ENCODE measurements at places on chromosomes 5 and 9. TPM values are rescaled to one million over a fixed set of nuclear protein-coding genes. Genes with fewer than 3 reads are reported as not detected.

- DNase-seq, result no peak
These were observed 20.3 kb upstream of the TERT start for GRCh38 chr5:1315018-1315708.

HAND1 gene
- total RNA-seq, result not detected

GABRB2 gene
- total RNA-seq, result not detected

SLC25A2 gene
- total RNA-seq, result 0.72 TPM

- DNase-seq, result no peak
These were observed 283.9 kb upstream of the TNC start for GRCh38 chr9:115401756-115402327.

TLE4 gene
- 75.3 TPM for total RNA-seq

GRCh38 chr9:127954831-127955293 is 17.2 kb upstream of the DPM2 start:
- DNase-seq, result no peak

OR13C3 gene
- not detected for total RNA-seq

C9 gene
- total RNA-seq, result not detected

ELOVL7 gene
- not detected for total RNA-seq

GRCh38 chr9:97536480-97536879 is 35.0 kb downstream of the TMOD1 start:
- no peak for DNase-seq

GRCh38 chr5:149409268-149409948 is 30.3 kb upstream of the IL17B start:
- no peak for DNase-seq

- peak; percentile 81 for DNase-seq
These were observed 21.5 kb downstream of the C9orf57 start for GRCh38 chr9:72038890-72039410.

GRCh38 chr5:6419340-6419852 is 29.3 kb upstream of the UBE2QL1 start:
- no peak for DNase-seq

- DNase-seq, result no peak
These were observed 37.3 kb downstream of the COL5A1 start for GRCh38 chr9:134678666-134679443.

DNA sequence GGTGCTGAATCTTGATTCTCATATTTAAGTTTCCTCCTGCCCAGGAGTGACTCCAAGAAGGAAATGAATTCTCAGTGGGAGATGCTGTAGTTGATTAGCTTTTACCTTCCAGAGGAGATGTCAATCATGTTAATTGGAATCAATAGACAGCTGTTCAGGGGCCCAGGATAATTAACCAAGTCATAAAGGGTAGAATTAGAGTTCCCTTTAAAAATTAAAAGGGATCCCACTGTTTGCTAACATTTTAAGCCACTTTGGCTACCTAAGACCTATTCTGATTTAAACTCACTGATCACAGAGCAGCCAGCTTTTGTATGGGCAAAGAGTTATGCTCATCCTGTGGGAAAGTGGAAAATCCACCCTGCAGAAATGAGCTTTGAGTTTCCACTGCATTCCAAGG is 249.6 kb downstream of the SLIT3 start:
- DNase-seq, result no peak

TAF11L5 gene
- not detected for total RNA-seq

DNA sequence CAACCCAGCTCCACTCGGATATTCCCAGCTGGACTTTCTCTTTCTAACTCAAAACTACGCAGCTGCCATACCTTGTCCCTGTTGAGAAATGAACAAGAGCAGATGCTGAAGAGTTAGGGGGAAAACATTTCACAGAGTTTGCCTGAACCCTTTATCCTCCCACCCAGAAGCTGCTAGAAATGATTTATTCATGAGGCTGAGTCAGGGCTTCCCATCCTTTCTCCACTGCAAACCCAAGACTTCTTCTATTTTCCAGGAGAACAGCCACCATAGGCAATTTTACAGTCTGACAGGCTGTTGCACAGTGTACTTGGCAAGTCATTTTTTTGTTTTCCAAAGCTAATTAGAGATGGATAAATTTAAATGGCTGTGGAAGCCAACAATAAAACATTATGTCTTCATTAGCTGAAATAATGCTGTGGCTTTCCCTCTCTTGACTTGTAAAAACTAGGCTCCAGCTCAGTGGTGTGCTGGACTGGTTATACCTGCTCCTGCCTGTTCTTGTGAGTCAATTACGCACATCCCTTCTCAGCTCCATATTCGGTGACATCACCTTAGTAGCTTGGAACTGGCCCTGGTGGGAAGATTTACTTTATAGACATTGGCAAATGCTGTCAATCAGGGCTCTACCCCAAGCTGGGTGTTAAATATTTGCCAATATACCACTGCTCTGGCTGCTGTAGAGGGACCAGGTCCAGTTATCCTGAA is 71.9 kb downstream of the KIF4B start:
- no peak for DNase-seq

GRCh38 chr5:111584651-111585050 is 72.3 kb upstream of the STARD4 start:
- peak; percentile 23 for DNase-seq

- no peak for DNase-seq
These were observed 618.7 kb upstream of the CDH6 start for GRCh38 chr5:30574761-30575160.

SPINK14 gene
- total RNA-seq, result not detected

ADRA1B gene
- not detected for total RNA-seq

GRCh38 chr9:98049288-98050072 is 7.1 kb upstream of the NANS start:
- no peak for DNase-seq

- DNase-seq, result no peak
These were observed 421.4 kb upstream of the WWC1 start for GRCh38 chr5:167870055-167870454.

DNA sequence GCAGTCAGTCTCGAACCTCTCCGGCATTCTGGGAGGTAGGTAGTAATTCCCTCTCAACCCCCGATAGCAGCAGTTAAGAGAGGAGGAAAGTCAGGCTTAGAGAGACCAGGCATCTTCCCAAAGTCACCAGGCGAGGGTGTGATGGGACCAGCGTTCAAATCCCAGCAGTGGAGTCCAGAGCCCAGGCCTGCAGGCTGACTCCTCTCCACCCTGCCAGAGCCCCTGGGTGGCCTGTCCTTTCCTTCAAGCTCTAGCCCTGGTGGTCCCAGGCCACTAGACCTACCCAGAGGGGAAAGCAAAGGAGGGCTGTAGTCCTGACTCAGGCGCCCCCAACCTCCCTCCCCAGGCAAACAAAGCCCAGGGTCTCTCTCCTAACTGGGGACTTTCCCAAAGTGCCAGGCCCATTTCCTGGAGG is 4.2 kb upstream of the NR5A1 start:
- no peak for DNase-seq

DNA sequence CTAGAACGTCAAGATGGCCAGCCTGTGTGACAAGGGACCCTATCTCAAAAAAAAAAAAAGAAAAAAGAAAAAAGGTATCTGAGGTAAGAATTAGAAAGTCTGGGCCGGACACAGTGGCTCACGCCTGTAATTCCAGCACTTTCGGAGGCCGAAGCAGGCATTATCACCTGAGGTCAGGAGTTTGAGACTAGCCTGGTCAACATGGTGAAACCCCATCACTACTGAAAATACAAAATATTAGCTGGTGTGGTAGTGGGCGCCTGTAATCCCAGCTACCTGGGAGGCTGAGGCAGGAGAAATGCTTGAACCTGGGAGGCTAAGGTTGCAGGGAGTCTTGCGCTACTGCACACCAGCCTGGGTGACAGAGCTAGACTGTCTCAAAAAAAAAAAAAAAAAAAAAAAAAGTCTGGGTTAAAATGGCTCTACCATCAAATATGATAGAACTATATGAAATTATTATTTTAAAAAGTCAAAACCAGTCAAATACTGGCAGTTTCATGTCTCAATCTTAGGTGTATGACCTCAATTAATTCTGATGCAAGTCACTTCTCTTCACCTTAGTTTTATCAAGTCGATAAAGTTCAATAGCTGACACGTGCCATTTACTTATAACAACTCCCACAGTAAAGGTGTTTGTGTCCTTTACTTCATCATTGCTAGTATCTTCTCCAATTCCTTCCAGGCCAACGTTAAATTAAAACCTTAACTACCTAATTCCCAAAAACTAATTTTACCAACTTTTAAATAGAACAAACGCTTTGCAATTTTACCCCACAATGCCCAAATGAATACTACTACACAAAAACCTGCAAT is 1.1 kb downstream of the RPS23 start:
- DNase-seq, result no peak

- no peak for DNase-seq
These were observed 37.2 kb downstream of the CHD1 start for GRCh38 chr5:98891591-98891990.

ACSL6 gene
- total RNA-seq, result not detected

MSX2 gene
- under 0.01 TPM for total RNA-seq

GRCh38 chr5:78182838-78183237 is 111.7 kb downstream of the AP3B1 start:
- no peak for DNase-seq

GRCh38 chr5:38417658-38418017 is 138.8 kb downstream of the LIFR start:
- peak; percentile 25 for DNase-seq

PROB1 gene
- total RNA-seq, result 0.99 TPM

LHFPL2 gene
- 42.8 TPM for total RNA-seq

GRCh38 chr9:4865681-4866080 is 72.9 kb downstream of the RCL1 start:
- no peak for DNase-seq

GRCh38 chr9:70205366-70206020 is 53.3 kb upstream of the SMC5 start:
- DNase-seq, result no peak

DNA sequence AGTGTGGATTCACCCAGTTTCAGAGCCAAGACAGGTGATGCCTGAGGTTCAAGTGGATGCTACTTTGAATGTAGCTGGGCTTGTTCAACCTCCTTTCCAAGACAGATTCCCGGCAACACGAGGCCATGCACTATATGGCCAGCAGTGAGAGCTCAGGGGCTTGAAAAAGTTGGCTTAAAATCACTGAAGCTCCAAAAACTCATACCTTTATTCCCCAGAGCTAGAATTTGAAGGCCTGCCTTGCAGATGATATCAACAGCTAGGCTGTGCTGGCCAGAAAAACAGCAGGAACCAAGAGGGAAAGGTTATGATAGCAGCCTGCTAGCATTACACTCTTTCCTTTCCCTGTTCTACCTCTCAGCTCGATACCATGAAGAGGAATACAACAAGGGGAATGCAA is 120.2 kb upstream of the DAB2 start:
- no peak for DNase-seq

- DNase-seq, result peak; percentile 86
These were observed 131.8 kb downstream of the TLE1 start for GRCh38 chr9:81557452-81558090.

- DNase-seq, result no peak
These were observed 1.0 kb downstream of the DMRT2 start for GRCh38 chr9:1051210-1051583.

DNA sequence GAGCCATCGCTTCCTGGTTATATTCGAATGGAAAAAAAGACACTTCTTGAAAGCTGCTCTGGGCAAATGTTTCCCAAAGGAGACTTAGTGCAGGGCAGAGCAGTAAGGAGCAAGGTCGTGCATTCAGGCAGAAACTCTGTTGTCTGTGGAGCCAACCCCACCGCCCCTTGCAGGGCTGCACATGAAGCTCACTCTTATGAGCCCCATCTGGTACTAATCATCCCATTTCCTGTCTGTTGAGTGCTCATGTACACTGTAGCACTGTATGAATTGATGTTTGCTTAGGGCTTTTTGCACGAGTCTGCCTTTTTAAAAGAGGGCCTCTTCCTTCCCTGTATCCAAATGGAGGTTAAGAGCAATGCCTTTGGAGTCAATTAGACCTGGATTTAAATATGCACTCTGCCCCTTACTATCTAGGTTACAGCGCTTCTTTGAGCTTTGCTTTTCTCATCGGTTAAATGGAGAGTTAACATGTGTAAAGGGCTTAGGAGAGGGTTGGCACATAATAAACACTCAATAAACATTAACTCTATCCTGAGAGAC is 25.4 kb downstream of the HMHB1 start:
- DNase-seq, result peak; percentile 74

DNA sequence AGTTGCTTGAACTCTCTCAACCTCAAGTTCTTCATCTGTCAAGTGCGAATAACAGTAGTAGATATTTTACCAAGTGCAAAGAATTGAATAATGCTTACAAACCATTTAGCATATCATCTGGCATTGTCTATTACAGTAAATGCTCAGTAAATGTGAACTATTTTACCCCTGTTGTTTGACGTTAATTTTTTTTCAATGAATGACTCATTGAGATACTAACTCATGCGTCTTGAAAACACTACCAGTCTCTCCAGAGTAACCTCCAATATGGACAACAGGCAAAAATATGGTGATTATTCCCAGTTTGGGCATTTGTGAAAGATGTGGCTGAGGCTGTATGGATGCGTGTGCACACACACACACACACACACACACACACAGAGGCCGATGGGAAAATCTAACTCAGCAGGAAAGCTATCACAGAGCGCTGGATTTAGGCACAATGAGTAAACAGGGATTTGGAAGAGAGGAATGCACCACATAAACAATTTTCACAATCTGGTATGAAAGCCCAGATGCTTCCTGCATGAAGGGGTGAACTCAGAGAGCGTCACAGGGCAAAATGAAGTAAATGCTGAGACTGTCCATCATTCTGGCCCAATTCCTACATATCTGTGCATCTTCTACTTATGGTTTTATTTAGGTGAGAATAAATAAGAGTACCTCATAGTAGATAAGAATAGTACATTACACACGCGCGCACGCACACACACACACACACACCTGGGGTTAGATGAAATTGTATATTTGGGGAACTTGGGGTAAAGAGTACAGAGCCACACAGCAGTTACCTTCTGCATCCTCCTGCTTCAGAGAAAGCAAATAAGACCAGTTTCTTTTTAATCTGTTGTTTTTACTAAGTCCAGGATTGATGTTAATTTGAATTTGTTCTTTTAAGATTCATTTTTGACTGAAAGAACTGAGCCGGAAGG is 128.7 kb downstream of the PALM2AKAP2 start:
- DNase-seq, result no peak

- peak; percentile 80 for DNase-seq
These were observed 139.5 kb upstream of the KLF9 start for GRCh38 chr9:70553707-70554673.

DNA sequence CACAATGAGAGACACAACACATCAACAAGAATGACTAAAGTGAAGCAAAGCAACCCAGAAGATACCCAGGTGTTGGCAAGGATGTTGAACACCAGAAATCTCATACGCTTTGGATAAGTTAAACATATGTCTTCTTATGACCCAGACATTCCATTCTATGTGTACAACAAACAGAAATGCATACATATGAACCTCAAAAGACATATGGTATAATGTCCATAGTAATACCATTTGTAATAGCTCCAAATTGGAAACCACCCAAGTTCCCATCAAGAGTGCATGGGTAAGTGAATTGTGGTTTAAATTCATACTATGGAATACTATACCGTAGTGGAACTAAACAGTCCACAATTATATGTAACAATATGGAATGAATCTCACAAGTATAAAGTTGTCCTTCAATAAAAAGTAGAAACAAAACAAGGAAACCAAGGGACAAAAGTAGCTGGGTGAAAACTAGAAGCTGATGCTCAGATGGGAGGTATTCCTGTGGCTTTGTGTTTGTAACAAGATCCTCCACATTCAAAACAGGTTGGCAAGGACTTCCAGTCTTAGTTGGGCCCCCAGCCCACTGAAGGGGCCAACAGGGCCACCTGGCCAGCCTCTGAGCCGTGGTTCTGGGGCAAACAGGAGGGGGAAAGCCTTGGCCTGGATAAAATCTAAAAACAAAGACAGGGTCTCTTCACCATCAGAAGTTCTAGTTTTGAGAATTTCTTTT is 171.8 kb upstream of the PITX1 start:
- DNase-seq, result no peak

Data from fibroblast of the aortic adventitia (primary cell).